ENCODE measurements at places on chromosomes 2 and 18. TPM values are rescaled to one million over a fixed set of nuclear protein-coding genes. Genes with fewer than 3 reads are reported as not detected.

- no peaks in the 10 kb centered on the region for H3K27me3 ChIP-seq
- DNase-seq = no peak
- H3K4me3 ChIP-seq = no peak overlapping the region
- H3K4me1 ChIP-seq = no peaks in the 10 kb centered on the region
- no peak overlapping the region for H3K27ac ChIP-seq
Observed at GRCh38 chr2:172213116-172213860, 110.6 kb upstream of the DLX2 start.

DNA sequence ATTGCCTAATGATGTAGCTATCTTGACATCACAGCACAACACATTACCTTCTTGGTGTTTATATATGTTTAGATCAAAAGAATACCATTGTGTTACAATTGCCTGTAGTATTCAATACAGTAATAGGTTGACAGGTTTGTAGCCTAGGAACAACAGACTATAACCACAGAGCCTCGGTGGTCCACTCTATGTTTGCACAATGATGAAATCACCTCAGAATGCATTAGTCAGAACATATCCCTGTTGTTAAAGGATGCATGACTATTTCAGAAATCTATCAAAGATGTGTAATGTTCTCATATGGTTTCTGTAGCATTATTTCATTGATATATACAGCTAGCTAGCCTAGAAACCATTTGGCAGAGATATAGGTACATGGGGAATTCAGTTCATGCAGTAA, 8.9 kb downstream of the METTL5 start:
- DNase-seq = no peak
- peaks cover 11% of the 10 kb centered on the region for H3K4me1 ChIP-seq
- H3K27me3 ChIP-seq = no peaks in the 10 kb centered on the region
- H3K36me3 ChIP-seq = peaks cover 53% of the 10 kb centered on the region
- no peak overlapping the region for H3K27ac ChIP-seq

- H3K36me3 ChIP-seq = no peaks in the 10 kb centered on the region
- H3K27ac ChIP-seq = no peak overlapping the region
- H3K4me1 ChIP-seq = no peaks in the 10 kb centered on the region
- DNase-seq = no peak
- H3K27me3 ChIP-seq = no peaks in the 10 kb centered on the region
Observed at GRCh38 chr2:88024509-88024908, 8.2 kb upstream of the RNU2-63P start.

DNA sequence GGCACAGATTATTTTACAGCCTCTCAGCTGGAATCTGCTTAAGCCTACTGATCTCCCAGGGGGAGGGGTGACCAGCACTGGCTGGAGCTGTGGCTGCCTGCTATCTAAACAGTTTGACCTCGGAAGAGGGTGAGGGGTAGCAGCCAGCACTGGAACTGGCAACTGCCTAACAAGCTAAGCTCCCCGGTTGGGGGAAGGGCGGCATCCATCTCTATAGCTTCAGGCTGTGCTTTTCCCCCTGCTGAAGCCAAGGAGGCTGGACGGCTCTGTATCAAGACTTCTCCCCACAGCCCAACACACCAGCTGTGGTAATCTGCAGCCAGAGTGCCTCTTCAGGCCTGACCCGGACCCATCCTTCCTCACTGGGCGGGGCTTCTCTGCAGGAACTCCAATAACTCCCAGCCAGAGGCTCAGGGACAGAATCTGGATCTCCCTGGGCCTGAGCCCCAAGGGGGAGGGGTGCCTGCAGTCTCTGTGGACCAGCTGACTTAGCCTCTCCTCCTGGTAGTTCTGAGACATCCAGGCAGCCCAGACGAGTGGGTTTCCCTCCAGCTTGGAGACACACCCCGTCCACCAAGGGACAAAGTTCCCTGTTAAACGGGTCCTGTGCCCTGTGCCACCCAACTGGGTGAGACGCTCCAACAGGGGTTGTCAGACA, 560.2 kb downstream of the LRP1B start:
- H3K36me3 ChIP-seq = no peaks in the 10 kb centered on the region
- no peaks in the 10 kb centered on the region for H3K27me3 ChIP-seq
- H3K4me3 ChIP-seq = no peak overlapping the region
- no peak for DNase-seq
- H3K4me1 ChIP-seq = no peaks in the 10 kb centered on the region

DNA sequence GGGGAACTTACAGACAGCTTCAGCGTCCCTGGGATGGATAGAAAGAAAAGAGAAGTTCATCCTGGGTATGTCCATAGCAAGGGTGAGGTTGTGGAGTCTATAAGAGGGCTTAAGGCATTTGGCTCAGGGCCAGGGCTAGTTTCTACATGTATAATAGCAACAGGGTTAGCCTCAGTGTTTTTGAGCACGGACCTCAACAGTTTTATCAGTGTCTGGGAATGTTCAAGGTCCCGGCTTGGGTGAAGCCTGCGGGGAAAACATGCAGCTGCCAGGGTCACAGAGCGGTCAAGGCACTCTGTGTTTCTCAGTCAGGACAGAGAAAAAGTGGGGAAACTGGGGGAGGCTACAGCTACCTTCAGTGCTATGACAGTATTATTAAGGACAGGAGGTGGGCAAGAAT, 427.7 kb upstream of the HS6ST1 start:
- DNase-seq = no peak
- H3K36me3 ChIP-seq = no peaks in the 10 kb centered on the region
- peaks cover 55% of the 10 kb centered on the region for H3K27me3 ChIP-seq
- no peak overlapping the region for H3K4me3 ChIP-seq
- H3K4me1 ChIP-seq = no peaks in the 10 kb centered on the region

DNA sequence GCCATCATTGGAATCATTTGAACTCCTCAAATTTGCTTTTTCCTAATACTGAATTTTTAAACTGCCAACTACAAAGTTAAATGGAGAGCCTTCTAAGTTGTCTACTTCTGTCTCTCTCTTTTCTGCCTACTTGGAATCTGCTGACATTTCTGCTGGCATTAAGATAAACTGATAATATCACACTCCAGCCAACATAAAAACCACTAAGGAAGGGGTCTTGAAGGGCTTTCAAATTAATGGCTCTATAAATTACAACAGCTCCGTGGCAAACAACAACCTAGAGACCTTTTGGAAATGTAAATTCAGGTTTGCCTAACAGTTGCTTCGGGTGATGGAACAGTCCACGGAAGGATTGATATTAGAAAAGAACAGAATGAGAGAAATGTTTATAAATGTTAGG, 12.1 kb downstream of the ALPP start:
- H3K4me3 ChIP-seq = no peak overlapping the region
- DNase-seq = no peak
- H3K4me1 ChIP-seq = peaks cover 8% of the 10 kb centered on the region

DNA sequence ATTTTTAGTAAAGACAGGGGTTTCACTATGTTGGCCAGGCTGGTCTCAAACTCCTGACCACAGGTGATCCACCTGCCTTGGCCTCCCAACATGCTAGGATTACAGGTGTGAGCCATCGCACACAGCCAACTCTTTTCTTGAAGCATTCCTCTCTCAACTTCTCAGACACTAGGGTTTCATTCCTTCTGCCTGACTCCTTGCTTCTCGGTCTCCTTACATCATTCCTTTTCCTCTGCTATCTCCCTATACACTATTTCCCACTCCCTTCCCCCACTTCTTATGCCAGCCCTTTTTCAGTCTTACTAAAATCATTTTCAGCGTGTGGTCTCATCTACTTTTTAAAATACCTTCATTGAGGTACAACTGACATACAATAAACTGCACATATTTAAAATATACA, 6.1 kb downstream of the SOS1 start:
- no peak for DNase-seq
- H3K27ac ChIP-seq = no peak overlapping the region
- no peak overlapping the region for H3K4me3 ChIP-seq
- no peaks in the 10 kb centered on the region for H3K27me3 ChIP-seq
- peaks cover 11% of the 10 kb centered on the region for H3K4me1 ChIP-seq

DNA sequence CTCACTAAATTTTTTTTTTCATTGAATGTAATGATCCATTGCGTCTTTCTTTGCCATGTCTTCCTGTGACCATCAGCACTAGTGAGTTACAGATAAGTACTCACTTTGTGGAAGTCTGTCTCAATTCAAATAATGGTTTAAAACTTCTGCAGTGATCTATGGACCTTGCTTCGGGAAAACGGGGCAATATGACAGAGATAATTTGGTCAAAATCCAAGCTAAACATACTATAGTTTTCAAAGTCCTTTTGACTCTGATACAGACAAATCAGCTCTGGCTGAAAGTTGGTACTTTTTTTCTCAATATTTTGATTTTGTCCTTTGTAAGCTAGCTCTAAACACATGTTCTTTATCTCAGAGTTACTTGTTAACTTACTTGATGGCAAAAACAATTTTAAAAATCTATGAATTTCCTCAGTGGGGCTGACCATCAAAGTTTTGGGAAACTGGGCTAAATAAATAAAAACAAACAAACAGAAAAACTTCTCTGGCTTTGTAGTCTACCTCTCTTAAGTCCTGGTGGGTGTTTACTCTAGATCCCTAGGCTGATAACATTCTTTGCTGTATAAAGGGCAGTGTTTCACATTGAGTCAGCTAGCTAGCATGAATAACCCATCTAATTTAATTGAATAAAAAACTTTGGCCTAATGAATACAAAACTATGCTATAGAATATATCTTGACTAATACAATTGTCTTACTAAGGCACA, 327.6 kb downstream of the RDH14 start:
- peaks cover 20% of the 10 kb centered on the region for H3K27me3 ChIP-seq
- no peaks in the 10 kb centered on the region for H3K36me3 ChIP-seq
- H3K27ac ChIP-seq = no peak overlapping the region

DNA sequence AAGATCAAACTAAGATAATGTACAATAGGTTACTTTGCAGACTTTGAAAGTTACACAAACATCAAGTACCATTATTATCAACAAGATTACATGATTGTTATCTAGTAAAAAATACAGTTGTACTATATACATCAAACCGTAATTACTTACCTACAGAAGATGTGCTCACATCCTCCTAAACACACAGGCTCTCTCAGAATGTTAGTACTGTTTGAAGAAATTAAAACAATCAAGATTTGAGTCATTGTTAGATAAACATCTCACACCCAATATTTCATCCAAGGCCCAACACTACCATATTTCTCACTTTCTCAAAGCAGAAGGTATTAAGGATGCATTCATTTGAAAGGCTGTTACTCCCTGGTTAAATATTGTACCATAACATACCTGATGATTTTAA, 12.6 kb downstream of the BARD1 start:
- no peak overlapping the region for H3K27ac ChIP-seq
- no peak for DNase-seq
- H3K4me1 ChIP-seq = no peaks in the 10 kb centered on the region
- no peaks in the 10 kb centered on the region for H3K27me3 ChIP-seq

- no peak overlapping the region for H3K4me3 ChIP-seq
- H3K4me1 ChIP-seq = peaks cover 26% of the 10 kb centered on the region
- DNase-seq = no peak
- H3K36me3 ChIP-seq = no peaks in the 10 kb centered on the region
- H3K27me3 ChIP-seq = no peaks in the 10 kb centered on the region
Observed at GRCh38 chr2:189841019-189841418, 56.8 kb downstream of the PMS1 start.

DNA sequence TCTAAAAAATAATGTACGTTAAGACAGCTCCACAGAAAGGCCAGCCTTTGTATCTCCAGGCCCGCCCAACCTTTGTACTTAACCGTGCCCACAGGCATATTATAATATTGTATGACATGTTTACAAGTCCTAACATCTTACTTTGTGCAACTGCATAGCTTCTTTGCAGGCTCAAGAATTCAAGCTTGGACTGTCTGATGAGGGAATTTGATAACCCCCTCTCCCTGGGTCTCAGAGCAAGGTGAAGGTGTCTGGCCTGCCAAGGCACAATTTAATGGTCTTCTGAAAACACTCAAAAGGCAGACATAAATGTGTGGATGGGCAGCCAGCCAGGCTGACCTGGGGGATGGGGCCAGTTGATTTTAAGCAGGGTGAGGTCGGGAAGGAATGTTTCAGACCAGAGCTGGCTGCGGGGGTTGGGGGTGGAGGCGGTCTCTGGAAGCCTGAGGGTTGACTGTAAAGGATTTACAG, 732.7 kb upstream of the FANCL start:
- no peak overlapping the region for H3K27ac ChIP-seq
- H3K36me3 ChIP-seq = no peaks in the 10 kb centered on the region
- H3K27me3 ChIP-seq = peaks cover 18% of the 10 kb centered on the region
- no peak for DNase-seq
- no peaks in the 10 kb centered on the region for H3K4me1 ChIP-seq
- H3K4me3 ChIP-seq = no peak overlapping the region

- DNase-seq = no peak
- 0 out of 2 replicates have a peak, but pooled peaks cover 5% of the 10 kb centered on the region for H3K27me3 ChIP-seq
- H3K4me3 ChIP-seq = no peak overlapping the region
- no peak overlapping the region for H3K27ac ChIP-seq
- H3K4me1 ChIP-seq = no peaks in the 10 kb centered on the region
Observed at GRCh38 chr2:235183786-235184185, 232.0 kb downstream of the SH3BP4 start.

DNA sequence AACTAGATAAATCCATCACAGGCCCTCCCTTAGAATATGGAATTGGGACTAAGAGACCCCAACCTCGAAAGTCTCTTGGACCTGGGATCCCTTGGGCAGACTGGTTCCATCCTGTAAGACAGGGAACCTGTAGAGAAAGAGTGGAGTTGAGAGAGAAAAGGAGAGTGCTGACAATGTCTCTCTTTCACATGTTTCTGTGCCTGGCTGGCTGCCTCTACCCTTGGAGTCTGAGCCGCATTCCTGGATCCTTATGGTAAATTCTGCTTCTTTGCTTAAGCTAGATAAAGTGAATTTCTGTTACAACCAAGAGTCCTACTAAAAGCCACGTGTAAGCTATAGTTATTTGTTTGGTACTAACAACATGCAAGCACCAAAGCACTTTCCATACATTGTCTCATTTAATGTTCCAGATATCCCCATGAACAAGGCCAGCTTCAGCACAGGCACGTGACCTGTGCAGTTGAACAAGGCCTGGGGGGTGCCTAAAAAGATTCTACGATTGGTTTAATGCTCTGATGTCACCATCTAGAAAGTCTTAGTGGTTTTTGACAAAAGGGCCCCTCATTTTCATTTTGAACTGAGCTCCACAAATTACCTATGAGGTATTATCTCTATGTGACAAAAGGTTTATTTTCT, 2.1 kb upstream of the PUM2 start:
- H3K36me3 ChIP-seq = peaks cover 4% of the 10 kb centered on the region
- no peak overlapping the region for H3K4me3 ChIP-seq
- no peak for DNase-seq
- no peak overlapping the region for H3K27ac ChIP-seq

- no peaks in the 10 kb centered on the region for H3K4me1 ChIP-seq
- DNase-seq = no peak
- no peaks in the 10 kb centered on the region for H3K36me3 ChIP-seq
- H3K27me3 ChIP-seq = no peaks in the 10 kb centered on the region
- H3K27ac ChIP-seq = no peak overlapping the region
- H3K4me3 ChIP-seq = no peak overlapping the region
Observed at GRCh38 chr18:50138181-50139064, 56.5 kb downstream of the MYO5B start.

Gene HOXD10
- total RNA-seq = not detected

Gene MYO3B
- total RNA-seq = not detected

Gene HRH4
- not detected for total RNA-seq

Gene UGT1A5
- not detected for total RNA-seq

Gene LINC00305
- not detected for total RNA-seq

Gene CRYBA2
- not detected for total RNA-seq

Gene SH3RF3
- not detected for total RNA-seq

Gene CAVIN2
- total RNA-seq = 0.27 TPM

Gene SERPINB4
- total RNA-seq = not detected

Gene COX7A2L
- 104 TPM for total RNA-seq

Data from HCT116 (cell line).